ENCODE measurements at places on chromosomes 2 and 18.

GRCh38 chr2:200670313-200670712 lies 84.5 kb downstream of the AOX1 start:
- peak; percentile 24 for DNase-seq

GRCh38 chr2:240995041-240996021 lies 3.1 kb upstream of the SNED1 start:
- DNase-seq = peak; percentile 71

DNA sequence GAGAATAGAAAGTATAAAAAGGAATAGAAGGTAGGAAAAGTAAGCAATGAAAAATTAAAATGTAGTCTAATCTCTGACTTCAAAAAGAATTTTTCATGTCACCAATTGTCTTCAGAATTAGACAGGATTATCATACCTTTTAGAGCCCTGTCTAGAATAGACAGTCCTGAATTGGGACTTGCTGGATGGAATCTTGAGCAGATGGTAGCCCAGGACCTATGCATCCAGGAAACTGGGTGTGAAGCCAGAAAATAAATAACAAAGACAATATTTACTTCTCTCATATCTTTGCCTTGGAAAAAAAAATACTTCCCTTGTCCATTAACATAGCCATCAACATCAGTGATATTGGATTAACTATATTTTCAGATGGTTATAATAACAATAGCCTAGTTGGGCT lies 97.8 kb upstream of the UNC80 start:
- DNase-seq = no peak

GRCh38 chr18:50697509-50697908 lies 122.3 kb downstream of the MRO start:
- DNase-seq = no peak

GRCh38 chr18:78738076-78738690 lies 241.4 kb upstream of the SALL3 start:
- no peak for DNase-seq

GRCh38 chr2:57461624-57462023 lies 585.0 kb upstream of the VRK2 start:
- DNase-seq = no peak

- DNase-seq = no peak
These were observed 433.2 kb downstream of the FBXO15 start for GRCh38 chr18:73714466-73714865.

DNA sequence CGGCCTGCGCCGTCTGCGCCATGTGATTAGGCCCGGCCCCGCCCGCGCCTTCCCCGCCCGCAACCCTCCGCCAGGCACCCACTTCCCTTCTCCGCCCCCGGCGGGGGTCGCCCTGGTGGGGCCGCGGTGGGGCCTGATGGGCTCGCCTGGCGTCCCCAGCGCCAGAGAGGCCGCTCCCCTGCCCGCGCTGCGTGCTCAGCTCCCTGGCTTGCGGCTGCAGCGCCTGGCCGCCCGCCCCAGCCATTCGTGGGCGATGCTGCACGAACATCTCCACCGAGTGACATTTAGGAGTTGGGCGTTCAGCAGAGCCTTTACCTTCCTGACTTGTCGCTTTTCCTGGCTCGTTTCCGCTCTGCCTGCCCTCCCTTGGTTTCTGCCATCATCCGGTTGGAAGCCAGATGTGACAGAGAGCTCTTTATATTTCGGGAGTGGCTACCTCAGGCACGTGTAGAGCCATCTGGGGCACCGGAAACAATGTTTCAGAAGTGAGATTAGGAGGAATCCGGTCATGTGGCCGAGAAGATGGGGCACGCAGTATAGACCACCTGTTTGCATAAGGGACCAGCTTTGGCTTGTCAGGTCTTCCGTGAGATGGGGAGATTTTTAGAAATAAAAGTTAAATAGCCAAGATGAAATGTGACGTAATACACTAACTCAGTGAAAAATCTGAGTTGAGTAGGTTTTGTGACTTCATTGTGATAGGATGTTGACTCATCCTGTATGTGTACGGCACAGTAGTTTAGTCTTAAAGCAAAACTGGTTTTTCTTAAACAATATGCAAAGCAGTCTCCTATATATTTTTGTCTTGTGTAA lies 1.2 kb downstream of the GLS start:
- DNase-seq = peak; percentile 95

DNA sequence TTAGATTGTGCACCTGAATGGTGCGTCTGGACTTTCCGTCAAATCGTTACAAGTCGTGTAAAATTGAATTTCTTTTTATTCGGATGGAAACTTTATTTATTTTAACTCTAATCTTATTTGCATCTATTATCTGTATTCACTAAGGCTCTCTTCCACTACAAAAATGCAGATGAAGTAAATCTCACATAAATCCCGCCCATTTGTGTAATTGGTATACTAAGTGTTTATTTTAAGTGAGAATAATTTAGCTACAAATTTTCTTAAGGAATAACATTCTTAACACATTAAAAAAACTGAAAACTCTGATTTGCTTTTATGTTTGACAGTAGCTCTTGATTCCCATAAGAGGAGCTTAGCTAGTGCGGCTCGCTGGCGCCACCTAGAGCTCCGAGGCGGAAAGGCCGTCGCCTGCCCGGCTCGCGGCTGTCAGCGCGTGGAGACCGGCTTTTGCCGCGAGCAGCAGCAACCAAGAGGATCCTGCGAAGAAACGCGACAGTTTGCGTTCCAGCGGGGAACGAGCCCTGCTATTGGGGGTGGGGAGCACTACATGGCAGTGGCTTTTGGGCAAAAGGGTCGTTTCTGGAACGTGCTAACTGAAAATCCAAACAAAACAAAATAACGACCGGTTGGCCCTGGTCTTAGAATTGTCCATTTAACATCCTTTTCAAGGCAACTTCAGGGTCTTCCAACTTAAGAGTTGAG lies 6.7 kb downstream of the SP9 start:
- DNase-seq = peak; percentile 93

DNA sequence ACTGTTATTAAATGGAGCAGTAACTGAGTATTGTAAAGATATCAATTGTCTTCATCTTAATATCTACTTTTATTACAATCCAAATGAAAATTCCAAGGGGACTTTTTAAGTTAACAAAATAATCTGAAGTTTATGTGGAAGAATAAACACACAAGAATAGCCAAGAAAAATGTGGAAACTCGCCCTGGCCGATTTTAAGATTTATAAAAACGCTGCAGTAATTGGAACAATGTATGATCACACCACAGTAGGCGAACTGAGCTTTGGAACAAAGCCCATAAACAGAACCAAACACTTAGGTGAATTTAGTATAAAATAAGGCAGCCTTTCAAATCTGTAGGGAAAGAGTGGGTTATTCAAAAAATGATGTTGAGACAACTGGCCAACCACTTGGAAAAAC lies 96.3 kb downstream of the ANTXR1 start:
- DNase-seq = no peak

DNA sequence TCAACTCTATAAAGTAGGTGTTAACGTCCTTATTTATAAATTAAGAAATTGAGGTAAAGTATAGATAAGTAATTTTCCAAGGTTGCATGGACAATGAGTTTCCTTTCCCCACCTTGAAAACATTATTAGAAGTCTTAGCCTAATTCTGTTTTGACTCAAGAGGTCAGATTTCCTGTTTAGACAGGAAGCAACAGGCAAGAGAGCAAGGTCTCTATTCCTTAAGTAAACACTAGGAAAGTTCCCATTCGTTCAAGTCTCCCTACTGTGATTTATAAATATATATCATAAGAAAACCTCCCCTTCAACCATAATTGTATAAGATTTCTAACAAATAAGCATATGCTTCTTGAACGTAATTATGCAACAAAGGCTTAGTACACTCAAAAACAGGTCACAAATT lies 40.3 kb downstream of the CLASP1 start:
- no peak for DNase-seq

GRCh38 chr2:84902526-84902925 lies 2.9 kb upstream of the TMSB10 start:
- DNase-seq = no peak

DNA sequence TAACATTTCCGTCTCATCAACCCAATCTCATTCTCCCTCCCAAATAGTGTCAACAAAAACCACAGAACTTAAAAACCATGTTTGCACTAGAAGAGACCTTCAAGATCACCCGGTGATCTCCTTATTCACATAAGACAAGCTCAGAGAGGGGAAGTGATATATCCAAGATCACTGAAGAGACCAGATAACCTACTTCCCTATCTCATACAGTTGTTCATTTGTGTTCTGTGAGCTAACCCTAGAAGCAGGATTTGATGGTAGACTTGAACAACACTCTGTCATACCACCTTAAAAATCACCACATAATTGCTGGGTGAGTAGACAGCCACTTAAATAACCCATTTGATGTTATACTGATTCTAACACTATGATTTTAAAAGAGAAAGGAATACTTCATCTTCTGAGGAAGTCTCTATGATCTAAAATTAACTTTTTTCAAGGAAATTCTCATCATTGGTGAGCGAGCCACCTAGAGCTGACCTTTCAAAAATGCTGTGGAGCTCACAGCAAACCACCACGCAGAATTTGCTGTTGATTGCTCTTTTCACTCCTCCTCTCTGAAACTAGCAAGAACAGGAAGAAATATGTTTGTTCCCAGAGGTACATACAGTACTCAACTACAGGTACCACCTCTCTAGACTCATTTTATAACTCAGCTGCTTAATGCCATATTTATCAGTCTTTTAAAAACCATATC lies 15.1 kb downstream of the AAK1 start:
- DNase-seq = peak; percentile 76
